CD8-positive, alpha-beta T cell (primary cell): ENCODE measurements at places on chromosomes 1 and 21.

DNA sequence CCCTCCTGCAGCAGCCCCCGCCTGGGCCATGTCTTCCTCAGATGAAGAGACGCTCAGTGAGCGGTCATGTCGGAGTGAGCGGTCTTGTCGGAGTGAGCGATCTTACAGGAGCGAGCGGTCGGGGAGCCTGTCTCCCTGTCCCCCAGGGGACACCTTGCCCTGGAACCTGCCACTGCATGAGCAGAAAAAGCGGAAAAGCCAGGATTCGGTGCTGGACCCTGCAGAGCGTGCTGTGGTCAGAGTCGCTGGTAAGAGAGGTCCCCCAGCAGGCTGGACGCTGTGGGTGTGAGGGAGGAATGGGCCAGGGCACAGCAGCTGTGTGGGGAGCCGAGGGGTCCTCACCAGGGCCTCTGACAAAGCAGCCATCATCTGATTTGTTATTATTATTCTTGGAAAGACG is 58.0 kb downstream of the NDUFS5 start:
- no peak for DNase-seq

DNA sequence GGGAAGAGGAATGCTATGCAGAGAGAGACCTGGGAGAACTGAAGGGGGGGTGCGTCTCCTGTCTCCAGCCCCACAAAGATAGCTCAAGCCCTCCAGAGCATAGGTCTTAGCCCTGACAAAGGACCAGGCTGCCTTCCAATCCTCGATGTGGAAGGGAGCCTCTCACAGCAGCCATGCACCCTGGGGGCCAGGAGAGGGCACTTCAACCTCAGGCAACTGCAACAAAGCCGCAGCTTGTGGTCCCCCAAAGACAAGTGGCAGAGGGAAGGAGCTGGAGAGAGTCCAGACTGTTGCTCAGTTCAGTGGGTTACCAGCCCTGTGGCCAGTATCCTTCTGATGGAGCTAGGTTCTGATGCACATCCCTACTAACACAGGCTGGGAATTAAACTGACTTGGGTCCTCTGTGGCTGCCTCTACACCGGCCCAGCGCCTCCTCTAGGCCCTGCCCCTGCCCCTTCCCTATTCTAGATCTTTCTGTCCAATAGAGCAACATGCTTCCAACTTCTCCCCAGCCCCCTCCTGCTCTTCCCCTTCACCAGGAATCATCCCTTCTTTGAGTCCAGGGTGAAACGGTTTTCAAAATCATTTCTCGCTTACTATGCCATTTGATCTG is 100.7 kb upstream of the SPATA6 start:
- DNase-seq, result peak; percentile 14

DNA sequence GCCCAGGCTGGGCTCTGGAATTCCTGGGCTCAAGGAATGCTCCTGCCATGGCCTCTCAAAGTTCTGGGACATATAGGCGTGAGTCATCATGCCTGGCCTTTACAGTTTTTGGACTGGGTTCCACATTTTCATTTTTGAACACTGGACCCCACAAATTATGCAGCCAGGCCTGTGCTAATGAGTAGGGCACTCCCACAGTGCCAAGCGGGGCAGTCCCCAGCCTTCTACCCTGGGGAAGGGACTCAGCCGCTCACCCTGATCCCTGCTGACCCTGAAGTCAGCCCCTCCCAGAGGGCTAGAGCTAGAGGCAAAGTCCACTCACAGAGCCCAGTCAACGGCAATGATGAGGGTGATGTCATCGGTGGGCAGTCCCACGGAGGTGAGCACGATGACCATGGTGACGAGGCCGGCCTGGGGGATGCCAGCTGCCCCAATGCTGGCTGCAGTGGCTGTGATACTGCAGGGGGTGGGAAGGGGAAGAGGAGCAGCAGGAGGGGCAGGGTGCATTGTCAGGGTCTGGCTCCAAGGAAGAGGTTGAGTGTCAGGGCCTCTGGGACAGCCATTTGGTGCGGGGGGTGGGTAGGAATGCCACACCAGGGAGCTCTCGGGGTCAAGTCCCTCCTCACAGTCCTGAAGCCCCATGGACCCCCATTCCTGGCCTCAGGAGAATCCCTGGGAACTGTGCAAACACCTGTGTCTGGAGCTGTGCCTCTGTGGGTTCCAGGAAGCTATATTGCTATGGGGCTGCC is 27.6 kb downstream of the PODN start:
- DNase-seq, result no peak

DNA sequence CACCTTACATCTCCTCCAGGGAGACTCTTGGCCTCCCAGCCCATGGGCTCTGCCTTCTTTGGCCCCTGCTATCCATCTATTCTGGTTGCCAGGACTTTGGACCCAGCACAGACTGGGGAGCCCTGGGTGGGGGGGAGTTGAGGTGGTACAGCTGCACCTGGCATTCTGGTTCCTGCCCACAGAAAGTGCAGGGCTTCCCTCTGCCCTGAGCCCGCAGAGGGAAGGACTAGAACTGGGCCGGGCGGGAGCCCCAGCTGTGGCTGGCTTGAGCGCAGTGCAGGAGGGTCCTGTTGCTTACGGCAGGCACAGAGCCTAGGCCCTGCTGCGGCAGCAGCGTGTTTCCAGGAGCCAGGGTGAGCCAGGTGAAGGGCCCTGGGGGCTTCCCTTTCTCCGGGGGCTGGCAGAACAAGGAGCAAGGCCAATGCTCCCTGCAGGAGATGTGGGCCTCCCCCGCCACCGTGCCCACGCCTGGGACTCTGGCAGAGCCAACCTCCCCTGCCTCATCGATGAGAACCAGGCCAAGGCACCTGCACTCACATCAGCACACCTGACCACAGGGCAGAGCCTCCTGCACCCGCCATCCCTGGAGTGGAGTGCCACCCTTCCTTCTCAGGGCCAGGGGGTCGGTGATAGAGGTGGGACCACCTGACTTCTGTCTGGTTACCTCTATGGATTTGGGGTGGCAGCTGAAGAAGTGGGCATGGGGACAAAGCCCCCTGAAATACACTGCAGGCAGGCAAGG is 16.1 kb downstream of the PARS2 start:
- DNase-seq, result no peak

DNA sequence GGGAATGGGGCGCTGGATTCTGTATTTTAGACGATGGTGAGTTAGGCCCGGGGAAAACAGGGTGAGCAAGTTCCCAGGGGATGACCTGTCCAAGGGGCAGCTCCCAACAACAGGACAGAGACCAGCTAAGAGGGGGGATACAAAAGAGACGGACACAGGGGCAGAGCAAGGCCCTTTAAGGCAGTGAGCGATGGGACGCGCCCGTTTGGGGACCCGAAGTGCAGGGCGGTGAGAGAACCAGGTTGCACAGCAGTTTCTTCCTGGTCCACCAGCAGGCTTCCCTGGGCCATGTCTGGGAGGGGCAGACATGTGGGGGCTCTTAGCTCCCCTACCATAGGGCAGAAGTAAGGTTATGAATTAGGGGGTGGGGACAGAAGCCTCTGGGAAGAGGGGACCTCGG is 22.0 kb downstream of the INAVA start:
- DNase-seq, result no peak

DNA sequence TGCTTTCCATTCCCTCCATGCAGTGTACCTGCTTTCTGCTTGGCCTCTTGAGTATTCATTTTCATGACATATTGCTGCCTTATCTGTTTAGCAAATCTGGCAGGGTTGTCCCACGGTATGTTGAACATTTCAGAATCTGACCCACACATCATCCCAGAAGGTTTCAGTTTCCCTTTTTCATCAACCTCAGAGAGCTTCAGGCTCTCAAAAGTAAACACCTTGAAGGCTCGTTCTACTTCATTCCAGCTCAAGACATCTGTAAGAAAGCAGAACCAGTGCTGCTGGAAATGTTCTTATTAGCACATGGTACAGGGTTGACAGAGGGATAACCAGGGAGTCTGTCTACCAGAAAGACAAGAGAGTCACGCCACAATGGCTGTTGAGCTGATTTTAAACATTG is 103.6 kb downstream of the SPAG17 start:
- no peak for DNase-seq

- no peak for DNase-seq
Observed at GRCh38 chr1:222631611-222632208, 13.8 kb downstream of the MIA3 start.

GRCh38 chr1:212060632-212061472 is 25.3 kb downstream of the DTL start:
- DNase-seq, result no peak

- DNase-seq, result no peak
Observed at GRCh38 chr21:37546949-37547614, 180.5 kb downstream of the DYRK1A start.

DNA sequence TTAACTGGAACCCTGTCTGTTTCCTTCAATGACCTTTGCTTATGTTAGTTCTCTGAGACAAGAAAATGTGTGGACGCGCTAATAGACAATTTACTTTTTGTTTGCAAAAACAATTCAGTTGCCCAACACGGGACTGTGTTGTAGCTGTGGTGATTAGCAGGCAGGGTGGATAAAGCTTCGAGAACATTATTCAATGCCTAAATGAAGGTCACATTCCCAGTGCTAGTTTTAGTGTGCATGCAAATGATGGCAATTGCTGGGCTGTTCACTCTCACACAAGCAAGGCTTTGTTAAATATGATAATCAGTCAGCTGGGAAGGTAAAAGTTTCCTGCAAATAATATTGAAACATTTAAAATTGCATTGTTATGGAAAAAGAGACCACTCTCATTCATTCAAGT is 188.4 kb downstream of the BACH1 start:
- no peak for DNase-seq

GRCh38 chr1:26986658-26987057 is 6.8 kb upstream of the TRNP1 start:
- DNase-seq, result no peak

GRCh38 chr1:9766759-9767442 is 56.9 kb downstream of the CLSTN1 start:
- no peak for DNase-seq

DNA sequence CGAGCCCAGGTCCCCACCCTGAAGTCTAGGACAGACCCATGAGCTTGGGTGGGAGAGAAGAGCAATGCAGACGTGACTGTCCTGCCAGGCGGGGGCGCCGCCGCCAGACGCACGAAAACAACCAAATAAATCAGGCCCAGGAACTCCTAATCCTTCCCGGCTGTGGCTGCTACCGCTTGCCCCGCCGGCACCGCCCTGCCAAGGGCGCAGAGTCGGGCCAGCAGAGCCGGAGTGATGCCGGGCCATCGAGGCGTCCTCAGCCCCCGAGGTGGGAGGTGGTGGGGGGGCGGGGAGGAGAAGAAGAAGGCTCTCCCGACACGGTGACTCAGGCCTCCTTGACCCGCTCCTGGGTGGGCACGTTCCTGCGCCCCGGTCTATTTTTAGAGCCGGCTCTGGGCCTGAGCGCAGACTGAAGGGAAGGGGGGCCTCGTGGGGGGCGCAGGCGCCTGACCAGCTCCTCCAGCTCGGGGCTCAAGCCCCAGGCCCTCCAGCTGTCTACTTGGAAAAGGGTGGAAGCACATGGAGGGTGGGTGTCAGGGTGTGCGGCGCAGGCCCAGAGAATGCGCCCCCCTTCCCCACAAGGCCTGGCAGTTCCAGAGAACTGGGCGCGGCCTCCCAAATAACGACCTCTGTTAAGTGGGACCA is 10.7 kb upstream of the COL16A1 start:
- peak; percentile 28 for DNase-seq

- no peak for DNase-seq
Observed at GRCh38 chr21:34737115-34737514, 68.3 kb downstream of the CLIC6 start.

GRCh38 chr1:53662951-53663350 is 76.0 kb downstream of the GLIS1 start:
- no peak for DNase-seq

GRCh38 chr1:167161762-167162161 is 58.9 kb upstream of the POU2F1 start:
- no peak for DNase-seq

DNA sequence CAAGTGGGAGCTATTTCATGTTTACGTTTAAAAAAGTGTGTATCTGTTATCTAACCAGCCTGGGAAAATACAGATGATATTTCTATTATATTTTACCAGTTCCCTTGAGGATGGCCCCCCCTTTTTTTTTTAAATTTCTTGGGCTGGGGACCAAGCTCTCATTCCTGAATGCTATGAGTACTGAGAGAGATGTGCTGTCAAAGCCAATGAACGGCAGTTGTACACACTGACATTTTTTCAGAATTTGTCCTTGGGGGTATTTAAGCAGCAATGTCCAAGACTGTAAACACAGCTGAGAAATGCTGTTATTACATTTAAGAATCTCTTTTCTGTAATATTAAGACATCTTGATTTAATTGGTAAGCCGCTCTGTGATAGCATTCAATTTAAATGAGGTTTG is 177.9 kb downstream of the ST6GALNAC3 start:
- DNase-seq, result no peak

GRCh38 chr1:57410508-57410907 is 13.4 kb downstream of the DAB1 start:
- no peak for DNase-seq

DNA sequence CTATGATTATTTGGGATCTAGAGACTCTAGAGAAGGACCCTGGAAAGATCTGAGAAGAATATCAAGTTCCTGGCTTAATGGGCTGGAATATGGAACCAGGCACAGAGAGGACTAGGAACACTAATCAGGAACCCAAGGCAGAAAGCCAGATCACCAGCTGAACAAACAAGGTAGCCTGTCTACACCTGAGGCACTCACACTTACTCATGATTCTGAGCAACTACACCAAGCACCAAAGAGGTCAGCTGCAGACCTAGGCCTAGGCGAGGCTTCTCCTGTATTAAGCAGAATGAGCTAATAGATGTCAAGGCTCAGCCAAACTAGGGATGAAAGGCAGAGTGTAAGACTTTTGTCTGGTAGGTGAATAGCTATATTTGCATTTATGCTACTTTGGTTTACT is 368.1 kb downstream of the LTN1 start:
- DNase-seq, result no peak

- no peak for DNase-seq
Observed at GRCh38 chr21:15928686-15929425, 199.1 kb downstream of the USP25 start.
